SK-MEL-5 (cell line): ENCODE measurements at places on chromosomes 16 and 17.

GRCh38 chr16:57764341-57765159 lies 29.0 kb downstream of the KATNB1 start:
- DNase-seq, result peak; percentile 88

GRCh38 chr16:24694931-24695330 lies 34.5 kb upstream of the TNRC6A start:
- peak; percentile 48 for DNase-seq

DNA sequence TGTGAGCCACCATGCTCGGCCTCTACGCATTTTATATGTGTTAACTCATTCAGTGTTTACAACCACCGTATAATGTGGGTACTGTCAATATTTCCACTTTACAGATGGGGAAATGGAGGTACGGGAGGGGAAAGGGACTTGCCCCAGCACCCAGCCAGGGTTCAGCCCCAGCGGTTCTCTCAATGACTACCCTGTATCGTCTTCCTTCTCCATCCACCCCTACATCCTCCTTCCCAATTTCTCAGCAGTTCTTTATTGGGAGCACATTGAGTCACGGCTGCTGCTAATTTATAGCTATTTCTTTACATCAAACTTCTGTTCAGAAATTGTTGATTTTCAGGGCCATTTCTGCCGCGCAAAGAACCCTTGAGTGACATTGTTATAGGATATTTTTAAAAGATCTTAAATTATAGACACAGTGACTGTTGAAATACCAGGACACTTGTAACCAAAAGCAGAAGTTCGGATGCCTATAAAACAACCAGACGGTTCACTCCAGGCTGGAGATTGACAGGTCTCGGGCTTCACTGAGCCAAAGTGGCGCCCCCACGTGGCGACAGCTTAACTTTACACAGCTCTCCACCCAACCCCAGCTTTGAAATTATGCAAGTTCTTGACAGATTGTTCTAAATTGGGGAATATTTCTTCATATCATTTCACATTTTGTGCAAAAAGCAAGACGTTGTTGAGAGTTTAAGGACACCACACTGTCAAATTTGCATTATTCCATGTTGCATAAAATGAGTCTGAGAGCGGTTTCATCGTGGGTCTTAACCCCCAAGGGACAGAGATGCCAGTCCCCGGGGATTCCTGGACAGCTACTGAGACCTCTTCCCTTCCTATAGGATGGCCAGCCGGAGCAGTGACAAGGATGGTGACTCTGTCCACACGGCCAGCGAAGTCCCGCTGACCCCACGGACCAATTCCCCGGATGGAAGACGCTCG lies 11.8 kb downstream of the SYT17 start:
- peak; percentile 75 for DNase-seq

DNA sequence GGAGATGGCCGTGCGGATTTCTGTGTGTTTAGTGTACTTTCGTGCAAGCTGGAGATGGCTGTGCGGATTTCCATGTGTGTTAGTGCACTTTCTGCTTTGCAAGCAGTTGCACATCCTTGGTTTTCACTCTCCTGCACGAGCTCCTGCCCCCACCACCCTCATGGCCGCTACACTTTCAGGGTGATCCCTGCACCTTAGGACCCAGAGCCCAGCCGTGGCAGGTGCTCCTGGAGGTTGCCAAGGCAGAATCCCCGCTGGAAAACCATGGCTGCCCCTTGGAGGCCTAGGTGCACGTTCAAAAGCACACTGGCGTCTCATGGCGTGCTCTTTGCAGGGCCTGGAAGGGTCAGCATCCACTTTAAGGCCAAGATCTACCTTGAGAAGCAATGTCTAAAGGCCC lies 311.0 kb upstream of the TNRC6C start:
- DNase-seq, result no peak

- DNase-seq, result peak; percentile 69
These were observed 28.0 kb downstream of the ZCCHC14 start for GRCh38 chr16:87464691-87465300.

- no peak for DNase-seq
These were observed 242.0 kb upstream of the RBFOX1 start for GRCh38 chr16:7090628-7091115.

GRCh38 chr17:28536532-28537218 lies 15.7 kb downstream of the UNC119 start:
- DNase-seq, result no peak

- DNase-seq, result no peak
These were observed 98.0 kb downstream of the RAB11FIP4 start for GRCh38 chr17:31489295-31490018.

- peak; percentile 4 for DNase-seq
These were observed 1060.2 kb upstream of the EEF2KMT start for GRCh38 chr16:6157806-6158205.

DNA sequence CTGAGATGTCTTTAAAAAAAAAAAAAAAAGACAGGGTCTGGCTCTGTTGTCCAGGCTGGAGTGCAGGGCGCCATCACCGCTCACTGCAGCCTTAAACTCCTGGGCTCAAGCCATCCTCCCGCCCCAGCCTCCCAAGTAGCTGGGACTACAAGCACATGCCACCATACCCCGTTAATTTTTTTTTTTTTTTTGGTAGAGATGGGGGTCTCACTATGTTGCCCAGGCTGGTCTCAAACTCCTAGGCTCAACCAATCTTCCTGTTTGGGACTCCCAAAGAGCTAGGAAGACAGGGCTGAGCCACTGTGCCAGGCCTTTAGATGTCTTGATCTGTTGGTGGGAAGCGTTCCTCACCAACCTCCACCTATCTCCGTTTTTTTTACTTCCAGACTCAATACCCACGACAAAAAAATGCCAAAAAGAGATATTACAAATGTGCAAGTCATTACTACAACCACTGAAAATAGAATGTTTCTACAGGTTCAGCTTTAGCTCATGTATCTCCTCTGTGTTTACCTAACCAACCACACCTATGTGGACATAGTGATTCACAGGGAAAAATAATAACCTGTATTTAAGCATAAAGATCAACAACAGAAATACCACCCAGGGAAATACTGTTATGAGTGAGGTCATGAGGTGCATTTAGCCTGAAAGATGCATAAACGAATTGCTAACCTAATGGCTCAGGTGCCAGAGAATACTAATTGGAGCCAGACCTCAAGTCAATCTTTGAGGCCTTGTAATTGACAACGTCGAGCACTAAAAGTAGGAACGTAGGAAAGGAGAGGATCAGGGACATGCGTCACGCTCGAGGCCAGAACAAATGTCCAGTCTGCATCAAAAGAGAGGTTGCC lies 22.6 kb downstream of the NACA2 start:
- no peak for DNase-seq

DNA sequence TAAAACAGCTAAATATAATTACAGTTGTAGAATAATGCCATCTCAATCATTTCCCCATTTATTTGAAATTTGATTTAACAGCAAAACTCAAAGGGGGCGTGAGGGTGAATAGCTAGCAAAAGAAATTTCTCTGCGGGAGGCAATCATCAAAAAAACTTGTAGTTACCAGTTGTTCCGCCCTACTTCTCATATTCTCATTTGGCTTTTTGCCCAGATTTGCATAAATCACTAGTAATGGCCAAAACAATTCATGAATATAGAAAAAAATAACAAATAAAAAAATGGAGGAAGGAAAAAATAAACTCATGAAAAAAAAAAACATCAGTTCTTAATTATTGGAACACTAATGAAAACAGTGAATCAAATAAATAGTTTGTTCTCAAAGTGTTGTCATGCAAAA lies 722.6 kb upstream of the KIF2B start:
- no peak for DNase-seq

DNA sequence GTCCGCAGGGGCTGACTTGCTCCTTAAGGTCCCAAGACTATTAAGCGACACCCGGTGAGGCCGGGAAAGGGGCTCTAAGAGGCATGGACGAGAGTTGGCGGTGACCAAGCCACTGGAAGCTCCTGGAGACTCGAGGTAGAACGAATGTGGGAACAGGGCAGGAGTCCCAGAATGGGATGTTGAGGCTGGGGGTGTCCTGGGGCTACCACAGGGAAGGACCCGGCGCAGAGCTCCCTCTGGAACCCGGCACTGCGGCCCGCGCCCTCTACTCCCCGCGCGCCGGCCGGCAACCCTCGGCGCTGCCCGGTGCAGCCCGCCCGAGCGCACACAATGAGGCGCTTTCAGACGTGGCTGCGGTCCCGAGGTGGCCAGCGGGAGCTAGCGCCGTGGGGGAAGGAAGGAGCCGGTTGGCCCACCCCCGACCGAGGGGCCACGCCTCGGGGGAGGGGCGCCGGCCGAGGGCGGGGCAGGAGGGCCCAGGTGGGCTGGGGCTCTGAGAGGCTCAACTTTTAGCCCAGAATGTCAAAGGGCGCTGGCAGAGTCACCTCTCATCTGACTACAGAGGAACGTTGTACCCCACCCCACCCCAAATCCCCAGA lies at the start of gene CHST6:
Gene CHST6, minus strand, starts transcription at position 366 of the 599 bp plus-strand sequence. CDS start 15,613 bp downstream, outside the sequence.
- peak; percentile 85 for DNase-seq

DNA sequence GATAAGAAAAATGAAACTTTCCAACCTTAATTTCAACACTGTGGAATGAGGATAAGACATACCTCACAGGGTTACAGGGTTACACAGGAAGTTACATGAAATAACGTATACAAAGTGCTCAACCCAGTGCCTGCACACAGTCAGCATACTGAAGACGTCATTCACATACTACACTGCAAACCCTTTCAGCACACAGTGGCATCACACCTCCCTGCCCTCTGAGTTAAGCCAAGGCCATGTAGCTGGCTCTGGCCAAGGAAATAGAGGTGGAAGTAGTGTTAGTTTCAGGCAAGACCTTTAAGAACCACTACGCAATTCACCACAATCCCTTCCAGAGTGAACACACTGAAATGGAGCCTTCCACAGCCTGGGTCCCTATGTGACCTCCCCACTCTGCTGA lies 46.6 kb upstream of the GSG1L start:
- DNase-seq, result no peak

- no peak for DNase-seq
These were observed 300.2 kb upstream of the IRX5 start for GRCh38 chr16:54630284-54630967.

DNA sequence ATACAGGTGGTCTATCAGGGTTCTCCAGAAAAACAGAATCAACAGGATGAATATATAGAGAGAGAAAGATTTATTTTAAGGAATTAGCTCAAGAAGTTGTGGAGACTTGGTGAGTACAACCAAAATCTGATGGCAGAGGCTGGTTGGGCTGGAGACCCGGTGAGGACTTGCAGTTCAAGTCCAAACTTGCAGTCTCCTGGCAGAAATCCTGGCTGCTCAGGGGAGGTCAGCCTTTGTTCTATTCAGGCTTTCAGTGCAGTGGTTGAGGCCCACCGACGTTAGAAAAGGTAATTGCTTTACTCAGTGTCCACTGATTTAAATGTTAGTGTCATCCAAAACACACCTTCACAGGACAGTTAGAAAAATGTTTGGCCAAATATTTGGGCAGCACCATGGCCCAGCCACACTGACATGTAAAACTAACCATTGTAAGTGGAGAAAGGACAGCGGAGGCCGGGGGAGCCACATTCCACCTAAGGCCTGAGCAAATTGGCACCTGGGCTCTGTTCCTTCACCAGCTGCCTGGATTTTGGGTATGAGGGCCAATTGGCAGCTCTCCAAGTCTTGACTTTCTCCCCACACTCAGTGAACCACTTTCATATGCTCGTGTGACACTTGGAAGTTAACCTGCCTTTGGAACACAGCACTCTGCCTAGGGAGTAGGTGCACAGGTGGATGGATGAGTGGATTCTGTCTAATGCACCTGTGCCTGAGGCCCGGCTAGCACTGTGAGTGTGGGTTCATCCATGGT lies 54.7 kb downstream of the CACNG5 start:
- no peak for DNase-seq

GRCh38 chr17:75094871-75095399 lies 7.2 kb downstream of the SLC16A5 start:
- DNase-seq, result no peak

GRCh38 chr16:12000032-12000431 lies 23.5 kb downstream of the SNX29 start:
- no peak for DNase-seq

- DNase-seq, result peak; percentile 75
These were observed 22.6 kb downstream of the AKAP1 start for GRCh38 chr17:57107498-57108101.

GRCh38 chr17:82603981-82604448 lies 44.2 kb downstream of the WDR45B start:
- DNase-seq, result no peak
